ENCODE measurements at places on chromosomes 7 and 10.

GRCh38 chr7:98178321-98178720 is 32.9 kb upstream of the BHLHA15 start:
- DNase-seq = no peak

DNA sequence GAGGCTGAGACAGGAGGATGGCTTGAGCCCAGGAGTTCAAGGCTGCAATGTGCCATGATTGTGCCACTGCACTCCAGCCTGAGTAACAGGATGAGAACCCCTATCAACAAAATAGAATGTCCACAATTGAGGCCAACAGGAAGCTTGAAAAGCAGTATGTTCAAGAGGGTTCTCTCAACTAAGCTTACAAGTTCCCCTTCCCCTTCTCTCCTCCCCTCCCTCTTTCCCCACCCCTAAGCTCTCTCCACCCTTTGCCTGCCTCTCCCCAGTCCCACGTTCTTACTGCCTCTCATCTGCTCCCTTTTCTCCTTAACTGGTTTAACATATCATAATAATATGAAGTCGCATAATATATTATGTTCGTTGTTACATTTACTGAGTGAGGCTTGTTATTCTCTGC is 35.4 kb downstream of the KIAA1549 start:
- DNase-seq = no peak

- DNase-seq = no peak
Observed at GRCh38 chr10:71368643-71369042, 28.1 kb upstream of the CDH23 start.

- DNase-seq = no peak
Observed at GRCh38 chr7:32163141-32163806, 93.1 kb upstream of the PDE1C start.

DNA sequence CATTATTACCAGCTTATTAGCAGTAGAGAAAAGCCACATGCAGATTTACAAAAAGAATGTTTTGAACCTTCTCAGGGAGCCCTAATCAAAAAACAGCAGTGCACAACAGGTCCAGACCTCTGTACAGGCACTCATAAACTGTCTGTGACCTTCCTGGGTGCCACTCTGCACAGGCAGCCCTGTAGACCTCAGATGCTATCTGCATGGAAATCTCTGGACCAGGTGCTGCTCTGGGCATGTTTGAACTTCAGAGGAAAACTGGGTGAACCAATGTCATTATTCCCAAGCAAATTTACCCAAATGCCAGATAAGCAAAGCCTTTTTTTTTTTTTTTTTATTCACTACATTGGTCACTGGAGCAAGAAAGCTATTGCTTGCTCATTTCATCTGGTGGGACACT is 104.2 kb downstream of the NPY start:
- no peak for DNase-seq

- DNase-seq = no peak
Observed at GRCh38 chr10:20890009-20890408, 7.1 kb downstream of the NEBL start.

DNA sequence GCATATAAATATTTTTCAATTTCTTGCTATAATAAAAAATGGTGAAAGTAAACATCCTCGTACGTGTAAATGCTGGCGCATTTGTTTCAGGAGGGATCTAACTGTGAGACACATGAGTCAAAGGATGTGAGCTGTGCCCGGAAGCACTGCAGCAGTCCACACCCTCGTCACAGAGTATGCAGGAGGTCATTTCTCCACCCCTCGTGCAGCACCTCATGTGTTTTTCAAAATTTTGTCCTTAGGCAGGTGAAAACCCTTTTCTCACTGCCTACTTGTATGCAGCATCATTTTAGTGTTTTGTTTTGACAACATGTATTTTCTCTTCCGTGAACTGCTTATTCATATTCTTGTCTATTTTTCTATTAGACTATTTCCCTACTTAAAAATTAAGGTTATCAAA is 162.7 kb downstream of the AVL9 start:
- no peak for DNase-seq

GRCh38 chr7:155371331-155371883 is 73.7 kb downstream of the INSIG1 start:
- DNase-seq = no peak

GRCh38 chr7:4166340-4166739 is 515.8 kb upstream of the FOXK1 start:
- no peak for DNase-seq

- DNase-seq = no peak
Observed at GRCh38 chr10:127715782-127716378, 21.1 kb upstream of the FOXI2 start.

- DNase-seq = no peak
Observed at GRCh38 chr10:435397-435796, 254.1 kb downstream of the DIP2C start.

GRCh38 chr10:78212060-78212785 is 178.6 kb downstream of the RPS24 start:
- no peak for DNase-seq

GRCh38 chr7:132742189-132742612 is 165.9 kb upstream of the PLXNA4 start:
- no peak for DNase-seq

- DNase-seq = no peak
Observed at GRCh38 chr7:139661043-139661440, 116.8 kb downstream of the HIPK2 start.

DNA sequence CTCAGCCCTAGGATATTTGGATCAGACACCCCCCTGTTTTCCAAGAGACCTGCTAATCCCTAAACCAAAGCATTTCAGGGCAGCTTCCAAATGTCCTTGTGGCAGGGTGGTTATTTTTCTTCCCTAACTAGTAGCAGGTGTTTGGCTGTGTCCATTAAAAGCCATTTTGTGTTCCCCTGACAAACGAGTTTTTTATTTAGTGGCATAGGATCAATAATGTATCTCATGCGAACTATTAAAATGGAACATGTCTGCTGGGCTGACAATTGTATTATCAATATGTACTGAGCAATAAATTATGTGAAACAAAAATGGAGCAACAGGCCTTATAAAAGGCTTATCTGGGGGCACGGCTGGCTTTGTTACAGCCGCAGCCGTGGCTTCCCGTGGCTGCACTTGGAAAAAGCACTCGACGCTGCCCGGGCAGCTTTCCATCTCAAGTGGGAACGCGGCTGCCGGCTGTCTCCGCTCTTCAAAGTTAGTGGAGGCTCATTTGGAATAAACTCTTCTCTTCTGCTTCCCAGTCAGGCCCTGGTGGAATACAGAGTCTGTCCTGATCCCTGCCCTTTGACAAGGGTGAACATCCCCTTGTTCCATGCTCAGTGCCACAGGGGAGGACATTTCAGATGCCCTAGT is 554.3 kb downstream of the TYW1 start:
- no peak for DNase-seq

DNA sequence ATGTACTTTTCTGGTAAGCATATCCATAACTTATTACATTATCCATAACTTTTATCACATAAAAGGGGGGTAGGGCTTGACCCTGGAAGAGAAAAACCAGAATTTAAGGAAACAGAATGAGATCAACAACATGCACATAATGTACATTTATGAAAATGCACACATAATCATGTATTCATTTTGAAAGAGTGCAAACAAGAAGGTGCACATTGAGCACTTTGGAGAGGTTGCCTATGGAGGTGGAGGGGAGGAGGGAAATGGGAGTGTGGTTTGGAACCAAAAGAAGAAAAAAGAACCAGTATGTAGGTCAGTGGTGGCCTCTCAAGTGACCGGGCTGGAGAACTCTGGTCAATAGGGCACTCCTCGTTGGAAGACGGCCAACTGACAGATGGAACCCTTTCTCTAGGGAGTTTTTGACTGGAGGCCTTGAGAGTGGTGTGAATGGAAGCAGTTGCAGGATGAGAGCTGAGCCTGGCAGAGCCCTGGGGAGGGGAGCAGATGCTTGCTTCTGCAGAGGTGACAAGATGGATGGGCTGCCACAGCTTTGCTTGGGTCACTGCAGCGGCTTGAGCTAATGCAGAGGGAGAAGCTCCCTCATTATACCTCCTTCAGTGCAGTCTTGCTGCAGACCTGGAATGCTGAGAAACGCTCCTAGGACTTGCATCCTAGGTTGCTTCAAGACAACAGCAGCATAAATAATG is 192.7 kb downstream of the SEC23IP start:
- DNase-seq = no peak

DNA sequence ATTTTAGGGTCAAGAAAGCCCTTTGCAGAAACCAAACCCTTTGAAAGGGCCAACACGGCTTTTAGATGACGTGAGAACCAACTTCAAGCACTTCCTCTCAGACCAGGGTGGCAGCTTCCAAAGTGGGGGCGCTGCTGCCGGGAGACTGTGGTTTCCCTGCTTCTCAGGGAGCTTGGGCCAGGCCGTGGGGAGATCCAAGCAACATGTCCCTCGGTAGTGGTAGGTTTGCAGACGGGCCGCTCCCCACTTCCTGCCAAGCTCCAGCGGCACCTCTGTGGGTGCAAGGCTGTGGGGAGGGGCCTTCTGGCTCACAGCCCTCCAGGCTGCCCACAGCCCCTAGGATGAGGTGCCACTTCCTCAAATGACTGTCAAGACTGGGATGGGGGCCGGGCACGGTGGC is 132.4 kb downstream of the FAM53B start:
- no peak for DNase-seq

DNA sequence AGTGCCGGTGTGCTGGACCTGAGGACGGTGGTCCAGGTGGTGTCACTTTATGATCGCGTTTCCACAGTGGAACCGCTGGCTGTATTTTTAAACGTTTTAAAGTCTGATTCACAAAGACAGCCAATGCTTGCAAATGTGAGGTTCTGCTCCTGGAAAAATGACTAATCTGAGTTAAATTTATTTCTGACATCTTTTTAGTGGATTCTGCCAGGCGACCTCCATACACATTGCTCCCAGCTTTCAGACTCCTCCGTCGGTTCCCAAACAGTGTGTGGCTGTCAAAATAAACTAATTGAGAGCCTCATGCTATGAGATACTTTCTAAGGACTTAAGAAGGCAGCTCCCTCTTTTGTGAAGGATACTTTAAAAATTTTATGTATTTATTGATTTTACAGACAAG is 12.7 kb upstream of the TTYH3 start:
- no peak for DNase-seq

DNA sequence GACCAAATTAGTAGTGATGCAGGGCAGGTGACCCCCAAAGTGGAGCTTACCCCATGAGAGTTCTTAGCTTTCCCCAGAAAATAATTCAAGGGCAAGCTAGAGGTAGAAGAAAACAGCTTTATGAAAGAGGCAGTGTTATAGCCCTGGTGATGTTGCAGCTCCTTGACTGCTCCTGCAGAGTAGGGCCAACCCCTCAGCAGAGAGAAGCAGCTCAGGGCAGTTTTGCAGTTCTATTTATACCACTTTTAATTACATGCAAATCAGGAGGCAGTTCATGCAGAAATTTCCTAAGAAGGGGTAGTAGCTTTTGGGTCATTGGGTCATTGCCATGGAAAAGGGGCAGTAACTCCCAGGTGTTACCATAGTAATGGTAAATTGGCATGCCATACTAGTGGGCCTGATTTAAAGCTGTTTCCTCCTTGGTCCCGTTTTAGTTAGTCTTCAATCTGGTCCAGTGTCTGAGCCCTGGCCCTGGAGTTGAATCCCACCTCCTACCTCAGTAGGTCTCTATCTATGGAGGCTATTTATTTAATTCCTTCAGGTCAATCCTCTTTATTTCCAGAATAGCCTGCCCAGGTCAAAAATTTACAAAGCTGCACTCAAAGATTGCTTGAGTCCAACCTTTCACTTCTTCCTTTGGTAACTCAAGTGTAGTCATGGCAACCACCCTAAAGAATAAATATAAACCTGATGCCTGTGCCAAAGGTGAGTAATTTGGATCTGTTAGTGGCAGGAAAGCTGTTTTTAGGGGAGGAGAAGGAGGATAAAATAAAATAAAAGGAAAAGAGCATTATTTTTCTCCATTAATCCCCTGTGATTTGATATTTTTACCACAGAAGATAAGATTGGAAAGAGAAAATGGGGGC is 29.5 kb downstream of the PLXDC2 start:
- DNase-seq = no peak

- no peak for DNase-seq
Observed at GRCh38 chr10:112275512-112276245, 7.5 kb upstream of the TECTB start.

DNA sequence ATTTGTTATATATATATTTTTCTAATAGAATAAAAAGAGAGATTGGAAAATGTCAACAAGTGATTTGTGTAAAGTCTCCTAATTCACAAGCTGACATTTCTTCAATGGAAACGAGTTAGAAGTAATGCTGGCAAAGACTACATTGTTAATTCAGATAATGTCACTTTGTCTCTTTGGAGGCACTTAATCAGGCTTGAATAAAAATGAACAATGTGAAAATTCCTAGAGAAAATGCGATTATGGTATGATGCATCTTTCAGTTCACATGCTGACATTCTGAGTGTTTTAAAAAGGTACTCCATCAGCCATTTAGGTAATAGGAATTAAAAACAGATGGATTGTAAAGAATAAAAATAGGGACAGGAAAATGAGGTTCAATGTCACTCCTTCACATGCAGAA is 100.1 kb downstream of the SLC13A1 start:
- no peak for DNase-seq

DNA sequence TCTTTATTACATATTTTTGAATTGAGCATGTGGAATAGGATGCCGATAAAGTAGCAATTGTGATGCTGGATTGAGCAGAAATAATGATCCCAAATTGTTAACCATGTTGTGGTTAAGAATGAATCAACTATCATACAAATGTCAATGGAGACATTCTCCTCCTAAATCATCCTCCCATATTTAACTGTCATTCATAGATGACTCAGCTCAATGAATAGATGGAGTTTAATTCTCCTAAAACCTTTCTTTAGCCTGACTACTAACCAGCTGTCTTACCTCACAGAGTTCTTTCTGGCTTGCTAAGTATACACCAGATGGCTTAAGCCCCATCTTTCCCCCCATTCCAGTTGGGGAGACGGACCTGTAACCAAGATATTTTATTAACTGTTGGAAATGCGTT is 23.4 kb upstream of the NPS start:
- DNase-seq = no peak

- DNase-seq = no peak
Observed at GRCh38 chr10:123639131-123639530, 27.0 kb upstream of the GPR26 start.

DNA sequence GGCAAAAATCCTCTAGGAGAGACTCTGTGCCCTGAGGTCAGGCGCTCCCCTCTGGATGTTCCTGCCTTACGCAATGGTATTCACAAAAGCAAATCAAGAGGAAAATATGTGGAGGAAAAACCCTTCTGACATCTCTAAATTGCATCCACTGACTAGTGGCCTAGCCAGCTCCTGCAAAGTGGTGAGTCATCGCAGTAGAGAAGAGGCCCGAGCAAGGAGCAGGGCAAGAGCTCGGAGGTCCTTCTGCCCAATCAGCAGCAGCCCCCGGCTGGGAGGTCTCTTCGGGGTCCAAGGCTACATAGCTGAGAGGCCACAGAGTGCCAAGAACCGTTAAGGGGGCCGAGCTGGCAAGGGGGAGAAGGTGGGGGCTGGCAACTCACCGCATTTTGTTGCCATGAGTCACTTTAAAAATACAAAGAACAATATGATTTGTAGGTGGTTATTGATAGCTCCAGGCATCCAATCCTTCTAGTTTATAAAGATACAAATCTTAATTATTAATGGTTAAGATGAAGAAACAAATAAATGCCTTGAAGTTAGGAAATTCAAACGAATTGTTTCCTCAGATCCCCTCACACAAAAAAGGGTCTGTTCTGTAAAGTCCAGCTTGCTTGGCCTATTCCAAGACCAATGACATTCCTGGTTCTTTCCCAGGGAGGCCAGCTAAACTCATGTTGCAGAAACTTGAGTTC is 161.6 kb downstream of the PKD1L1 start:
- no peak for DNase-seq
